Mesothelial cell of epicardium (in vitro differentiated cells): ENCODE measurements at places on chromosomes 2 and 18.

- H3K4me3 ChIP-seq = no peak overlapping the region
- peaks cover 7% of the 10 kb centered on the region for H3K36me3 ChIP-seq
- H3K27me3 ChIP-seq = no peaks in the 10 kb centered on the region
- peaks cover 3% of the 10 kb centered on the region for H3K4me1 ChIP-seq
Observed at GRCh38 chr2:24827321-24828237, 34.4 kb downstream of the CENPO start.

GRCh38 chr2:191957996-191958860 lies 111.3 kb upstream of the CAVIN2 start:
- DNase-seq = no peak
- no peaks in the 10 kb centered on the region for H3K27me3 ChIP-seq

DNA sequence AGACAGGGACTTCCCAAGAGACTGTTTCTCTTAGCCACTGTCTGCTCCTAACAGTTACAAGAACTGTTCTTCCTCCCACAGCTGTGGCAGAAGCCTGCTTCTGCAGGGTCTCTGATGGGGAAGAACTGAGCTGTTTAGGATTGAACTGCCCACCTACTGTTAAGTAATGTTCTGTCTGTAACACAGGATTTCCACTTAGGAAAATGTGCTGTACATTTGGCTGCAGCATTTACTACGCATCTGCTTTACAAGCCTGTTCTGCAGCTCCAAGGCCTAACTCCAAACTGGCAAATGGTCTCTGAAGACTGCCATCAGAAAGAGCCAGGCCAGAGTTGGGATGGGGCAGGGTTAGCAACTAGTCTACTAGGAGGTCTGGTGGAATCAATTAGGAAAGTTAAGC lies 87.8 kb upstream of the UPP2 start:
- no peak overlapping the region for H3K4me3 ChIP-seq
- peaks cover 17% of the 10 kb centered on the region for H3K4me1 ChIP-seq
- H3K36me3 ChIP-seq = no peaks in the 10 kb centered on the region
- DNase-seq = no peak

DNA sequence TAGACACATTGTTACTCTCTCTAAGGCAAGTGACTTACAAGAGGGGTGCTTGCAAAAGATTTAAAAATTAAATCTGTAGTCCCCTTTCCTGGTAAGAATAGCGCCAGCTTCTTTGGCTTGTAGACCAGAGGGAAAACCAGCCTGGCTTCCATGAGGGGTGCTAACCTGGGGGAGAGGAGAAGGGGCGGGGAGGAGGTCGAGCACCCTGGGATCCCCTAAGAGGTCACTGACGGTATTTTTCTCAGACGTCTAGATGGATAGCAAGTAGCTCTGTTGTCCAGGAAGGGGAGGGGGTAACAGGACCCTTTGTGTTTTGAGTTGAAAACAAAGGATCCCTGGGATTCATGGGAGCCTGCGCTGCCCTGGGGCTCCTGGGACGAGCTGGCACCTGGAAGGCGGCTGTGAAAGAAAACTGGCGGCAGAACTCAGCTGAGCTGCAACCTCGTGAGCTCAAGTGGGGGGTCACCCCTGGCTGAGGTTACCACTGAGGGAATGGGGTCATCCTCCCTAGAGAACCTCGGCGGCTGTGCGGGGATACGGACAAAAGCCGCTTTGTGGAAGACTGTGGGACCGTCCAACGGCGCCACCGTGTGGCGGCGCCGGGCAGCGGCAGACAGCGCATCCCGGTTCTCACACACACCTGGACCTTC lies 37.8 kb upstream of the MRPL19 start:
- peak; percentile 83 for DNase-seq
- H3K4me1 ChIP-seq = peaks cover 10% of the 10 kb centered on the region
- H3K36me3 ChIP-seq = no peaks in the 10 kb centered on the region
- H3K4me3 ChIP-seq = peak overlapping the region; percentile 51
- H3K27me3 ChIP-seq = peaks cover 43% of the 10 kb centered on the region
- no peak overlapping the region for H3K27ac ChIP-seq

DNA sequence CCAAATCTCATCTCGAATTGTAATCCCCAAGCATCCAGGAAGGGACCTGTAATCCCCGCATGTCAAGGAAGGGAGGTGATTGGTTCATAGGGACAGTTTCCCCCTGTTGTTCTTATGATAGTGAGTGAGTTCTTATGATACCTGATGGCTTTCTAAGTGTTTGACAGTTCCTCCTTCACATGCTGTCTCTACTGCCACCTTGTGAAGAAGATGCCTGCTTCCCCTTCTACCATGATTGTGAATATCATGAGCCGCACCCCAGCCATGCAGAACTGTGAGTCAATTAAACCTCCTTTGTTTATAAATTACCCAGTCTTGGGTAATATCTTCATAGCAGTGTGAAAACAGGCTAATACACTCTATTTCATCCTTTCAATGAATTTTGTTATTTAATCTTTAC lies 446.7 kb downstream of the RNF144A start:
- no peaks in the 10 kb centered on the region for H3K36me3 ChIP-seq
- peaks cover 7% of the 10 kb centered on the region for H3K4me1 ChIP-seq
- H3K27ac ChIP-seq = no peak overlapping the region
- no peak overlapping the region for H3K4me3 ChIP-seq
- DNase-seq = no peak

DNA sequence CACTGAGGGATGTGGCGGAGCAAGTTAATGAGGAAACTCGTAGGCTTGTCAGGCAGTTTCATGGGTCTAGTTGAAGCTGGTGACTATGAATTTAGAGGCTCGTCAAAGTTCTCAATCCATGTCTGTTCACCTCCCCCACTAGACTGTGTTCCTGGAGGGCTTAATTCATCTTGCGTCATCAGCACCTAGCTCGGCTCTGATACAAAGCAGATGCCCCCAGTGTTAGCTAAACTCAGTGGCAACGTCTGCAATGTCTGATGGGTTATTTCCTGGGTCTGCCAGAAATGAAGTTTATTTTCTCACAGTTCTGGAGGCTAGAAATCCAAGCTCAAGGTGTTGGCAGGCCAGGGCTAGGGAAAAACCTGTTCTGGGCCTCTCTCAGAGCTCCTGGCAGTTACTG lies 140.6 kb downstream of the PID1 start:
- peak overlapping the region; percentile 65 for H3K27ac ChIP-seq
- H3K36me3 ChIP-seq = peaks cover under 1% of the 10 kb centered on the region
- H3K4me3 ChIP-seq = peak overlapping the region; percentile 13
- DNase-seq = no peak
- H3K4me1 ChIP-seq = peaks cover 31% of the 10 kb centered on the region
- H3K27me3 ChIP-seq = peaks cover 9% of the 10 kb centered on the region
